ENCODE measurements at places on chromosomes 3 and 15. TPM values are rescaled to one million over a fixed set of nuclear protein-coding genes. Genes with fewer than 3 reads are reported as not detected.
A peak's percentile ranks its signal among the peaks of the same experiment; 100 is the strongest.

Gene ATP8B4
- total RNA-seq, result 3.1 TPM

Gene TNFAIP8L3
- total RNA-seq, result 3.2 TPM

Gene HIGD2B
- total RNA-seq, result not detected

Gene IL12A
- total RNA-seq, result 0.53 TPM

Gene IGSF11
- total RNA-seq, result 0.67 TPM

Gene IMPG2
- total RNA-seq, result 0.40 TPM

Gene SLC24A5
- not detected for total RNA-seq

Gene NR1I2
- total RNA-seq, result not detected

Gene VIPR1
- total RNA-seq, result 1.6 TPM

Gene NOX5
- 0.24 TPM for total RNA-seq

Gene PLEKHO2
- total RNA-seq, result 9.5 TPM

Gene GP9
- total RNA-seq, result not detected

Gene SOX2
- not detected for total RNA-seq

DNA sequence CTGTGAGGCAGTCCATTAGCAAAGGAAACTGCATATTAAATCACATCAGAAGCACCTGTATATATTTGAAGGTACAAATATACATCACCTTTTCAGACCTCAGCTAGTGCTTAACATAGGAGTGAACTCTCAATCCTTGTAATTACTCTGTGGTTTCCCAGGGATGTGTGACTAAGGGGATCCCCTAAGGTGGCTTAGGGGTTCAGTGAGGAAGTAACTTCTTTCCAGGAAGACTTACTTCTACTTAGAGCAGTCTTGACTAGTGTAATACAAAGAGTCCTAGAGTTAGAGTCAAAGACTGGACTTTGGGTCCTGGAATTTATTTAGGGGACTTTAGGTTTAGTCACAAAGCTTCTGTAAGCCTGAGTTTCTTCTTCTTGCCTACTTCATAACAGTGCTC is 8.7 kb upstream of the SUMF1 start:
- DNase-seq, result no peak

DNA sequence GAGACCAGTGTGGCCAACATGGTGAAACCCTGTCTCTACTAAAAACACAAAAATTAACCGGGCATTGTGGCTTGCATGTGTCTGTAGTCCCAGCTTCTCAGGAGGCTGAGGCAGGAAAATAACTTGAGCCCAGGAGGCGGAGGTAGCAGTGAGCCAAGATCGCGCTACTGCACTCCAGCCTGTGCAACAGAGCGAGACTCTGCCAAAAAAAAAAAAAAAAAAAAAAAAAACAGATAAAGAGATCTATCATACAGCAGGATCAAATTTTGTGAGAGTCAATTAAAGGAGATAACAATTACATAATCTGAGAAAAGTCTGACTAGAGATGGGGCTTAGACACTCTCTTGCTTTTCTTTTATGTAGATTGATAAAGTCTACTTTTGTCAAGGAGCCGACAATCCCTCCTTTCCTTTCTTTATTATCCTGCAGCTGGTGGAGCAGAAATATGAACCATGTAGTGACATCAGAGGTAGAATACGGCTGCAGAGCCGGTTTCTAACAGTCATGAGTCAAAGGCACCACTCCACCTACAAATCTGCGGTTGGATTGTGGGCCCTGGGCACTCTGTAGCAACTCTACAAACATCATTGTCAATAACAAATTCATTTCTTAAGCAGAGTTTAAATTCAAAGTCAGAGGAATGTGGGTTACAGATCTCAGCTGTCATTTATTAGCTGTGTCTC is 9.0 kb downstream of the C2CD4A start:
- DNase-seq, result no peak

GRCh38 chr3:113844622-113845222 is 6.1 kb downstream of the GRAMD1C start:
- DNase-seq, result no peak

- DNase-seq, result no peak
Observed at GRCh38 chr3:116051586-116051985, 393.7 kb downstream of the LSAMP start.

DNA sequence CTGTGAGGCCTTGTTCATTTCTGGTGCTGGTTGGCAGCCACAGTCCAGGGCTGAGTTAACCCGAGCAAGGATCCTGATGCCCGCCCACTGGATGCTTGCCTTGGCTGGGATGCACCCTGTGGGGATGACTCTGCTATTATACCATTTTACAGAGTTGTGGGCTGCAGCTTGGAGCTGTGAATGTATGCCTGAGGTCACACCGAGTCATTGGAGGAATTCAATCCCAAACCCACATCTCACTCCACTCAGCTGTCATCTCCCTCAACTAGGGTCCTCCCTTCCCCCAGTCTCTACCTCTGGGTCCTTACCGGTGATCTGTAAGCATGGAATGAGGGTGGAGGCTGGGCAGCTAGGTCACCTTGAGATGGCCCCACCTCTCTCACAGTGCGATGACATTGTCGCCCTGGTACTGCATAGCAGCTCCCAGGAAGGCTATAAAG is 22.1 kb downstream of the MAPKAPK3 start:
- DNase-seq, result no peak

GRCh38 chr3:31403197-31403596 is 129.5 kb upstream of the STT3B start:
- no peak for DNase-seq

GRCh38 chr15:30065025-30065801 is 17.5 kb upstream of the GOLGA8J start:
- DNase-seq, result no peak

DNA sequence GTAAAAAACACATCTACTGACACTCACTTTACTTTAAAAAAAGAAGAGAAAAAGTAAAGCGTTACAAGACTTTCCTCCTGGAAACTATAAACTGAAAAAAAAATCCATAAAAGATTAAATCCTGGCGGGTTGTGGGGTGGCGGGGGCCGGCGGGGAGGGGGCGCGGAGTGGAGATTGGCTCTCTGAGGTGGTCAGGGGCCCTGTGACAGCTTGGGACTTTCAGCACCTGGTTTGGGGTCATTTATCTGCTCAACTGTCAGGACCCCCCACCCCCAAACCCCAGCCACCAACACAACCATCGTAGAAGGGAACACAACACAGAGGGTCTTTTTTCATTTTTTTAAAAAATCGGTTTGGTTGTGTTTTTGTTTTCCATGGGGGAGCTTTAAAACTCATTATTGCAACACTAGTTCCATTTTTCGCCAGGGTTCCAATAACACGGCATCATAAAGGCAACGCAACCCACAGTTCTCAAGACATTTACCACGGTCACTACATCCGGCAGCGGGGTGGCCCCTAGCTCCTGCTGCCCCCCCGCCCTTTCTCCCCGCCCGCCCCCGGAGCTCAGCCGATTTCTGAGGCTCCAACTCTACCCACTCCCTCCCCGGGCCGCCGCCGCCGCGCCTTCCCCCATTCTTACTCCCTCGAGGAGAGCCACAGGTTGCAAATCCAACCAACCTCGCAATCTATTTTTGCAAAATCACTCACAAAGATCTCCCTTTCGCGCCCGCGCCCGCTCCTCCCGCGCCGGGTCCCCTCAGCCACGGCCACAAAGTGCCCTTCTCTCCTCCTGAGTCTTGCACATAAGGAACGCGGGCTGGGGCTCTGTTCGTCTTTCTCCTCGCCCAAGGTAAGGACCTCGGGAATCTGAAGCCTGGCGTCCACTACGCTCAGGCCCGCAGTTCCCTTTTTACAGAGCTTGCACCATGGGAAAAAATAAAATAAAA is 1.8 kb downstream of the BCL6 start:
- peak; percentile 73 for DNase-seq

- DNase-seq, result no peak
Observed at GRCh38 chr3:141844812-141845211, 31.6 kb upstream of the ATP1B3 start.

DNA sequence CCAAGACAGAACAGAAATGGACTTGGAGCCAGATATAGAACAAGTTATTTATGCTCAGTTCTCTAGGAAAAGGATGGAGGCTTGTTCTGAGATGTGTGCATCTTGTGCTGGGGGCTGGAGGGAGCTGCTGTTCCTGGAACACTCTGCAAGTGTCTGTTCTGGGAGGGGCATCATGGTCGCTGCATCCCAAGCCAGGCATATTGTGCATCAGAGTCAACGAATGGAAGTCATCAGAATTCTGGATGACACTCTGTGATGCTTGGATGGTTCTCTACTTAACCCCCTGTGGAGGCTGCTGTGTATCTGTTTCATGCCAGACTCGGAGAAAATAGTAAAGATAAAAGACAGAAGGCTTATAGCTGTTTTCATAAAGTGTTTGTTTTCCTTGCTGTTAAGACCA is 34.7 kb downstream of the RPL22L1 start:
- DNase-seq, result no peak

- DNase-seq, result no peak
Observed at GRCh38 chr3:58635371-58636285, 30.9 kb downstream of the FAM3D start.

DNA sequence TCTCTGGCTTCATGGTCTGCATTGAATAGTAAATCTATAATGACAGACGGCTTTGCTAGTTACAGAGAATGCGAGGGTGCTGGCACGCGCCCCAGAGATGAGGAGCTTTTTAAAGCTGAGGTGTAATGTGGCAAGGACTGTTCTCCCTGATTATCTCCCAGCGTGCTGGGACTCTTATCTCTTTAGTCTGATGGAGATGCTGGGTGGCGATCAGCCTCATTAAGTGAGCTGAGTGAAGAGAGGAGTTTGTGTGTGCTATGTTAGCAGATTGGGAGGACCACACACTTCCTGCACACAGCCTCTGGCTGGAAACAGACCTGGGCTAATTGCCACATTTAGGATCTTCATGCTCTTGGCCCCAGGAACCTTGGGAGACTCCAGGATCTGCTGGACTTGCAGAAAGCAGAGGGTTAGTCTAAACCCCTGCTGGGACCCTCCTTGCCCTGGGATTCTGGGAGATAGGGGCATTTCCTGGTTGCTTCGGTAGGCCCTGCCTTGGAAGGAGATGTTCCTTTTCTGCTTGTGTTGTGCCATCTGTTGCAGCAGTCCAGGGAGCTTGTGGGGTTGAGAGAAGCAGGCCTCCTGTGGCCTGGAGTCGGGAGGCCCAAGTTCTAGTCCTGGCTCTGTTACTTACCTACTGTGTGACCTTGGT is 15.0 kb downstream of the PDIA5 start:
- DNase-seq, result no peak

- DNase-seq, result peak; percentile 44
Observed at GRCh38 chr15:60994963-60995475, 234.1 kb downstream of the RORA start.

- DNase-seq, result no peak
Observed at GRCh38 chr3:51382076-51382745, 2.9 kb upstream of the MANF start.

GRCh38 chr3:49606427-49606826 is 52.1 kb downstream of the BSN start:
- DNase-seq, result no peak

GRCh38 chr3:150253622-150254021 is 154.5 kb upstream of the TSC22D2 start:
- peak; percentile 19 for DNase-seq

DNA sequence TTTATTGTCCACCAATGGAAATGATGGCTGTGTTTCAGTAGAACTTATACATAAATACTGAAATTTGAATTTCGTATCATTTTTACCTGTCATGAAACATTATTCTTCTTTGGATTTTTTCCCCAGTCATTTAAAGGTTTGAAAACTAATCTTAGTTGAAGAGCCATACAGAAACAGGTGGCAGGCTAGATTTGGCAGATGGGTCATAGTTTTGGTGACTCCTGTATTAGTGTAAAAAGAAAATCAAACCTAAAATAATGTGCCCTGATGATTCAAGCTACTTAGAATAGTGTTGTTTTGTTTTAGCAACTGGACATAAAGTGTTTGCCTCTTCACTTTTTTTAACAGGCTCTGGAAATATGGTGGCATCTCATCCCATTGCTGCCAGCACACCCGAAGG is 68.9 kb downstream of the SIDT1 start:
- DNase-seq, result no peak

- no peak for DNase-seq
Observed at GRCh38 chr3:242602-243355, 46.2 kb downstream of the CHL1 start.

GRCh38 chr3:34856081-34856947 is 783.0 kb upstream of the ARPP21 start:
- no peak for DNase-seq

- no peak for DNase-seq
Observed at GRCh38 chr3:128113817-128114794, 9.5 kb downstream of the RUVBL1 start.

- peak; percentile 76 for DNase-seq
Observed at GRCh38 chr3:12994357-12994606, 78.9 kb downstream of the IQSEC1 start.

DNA sequence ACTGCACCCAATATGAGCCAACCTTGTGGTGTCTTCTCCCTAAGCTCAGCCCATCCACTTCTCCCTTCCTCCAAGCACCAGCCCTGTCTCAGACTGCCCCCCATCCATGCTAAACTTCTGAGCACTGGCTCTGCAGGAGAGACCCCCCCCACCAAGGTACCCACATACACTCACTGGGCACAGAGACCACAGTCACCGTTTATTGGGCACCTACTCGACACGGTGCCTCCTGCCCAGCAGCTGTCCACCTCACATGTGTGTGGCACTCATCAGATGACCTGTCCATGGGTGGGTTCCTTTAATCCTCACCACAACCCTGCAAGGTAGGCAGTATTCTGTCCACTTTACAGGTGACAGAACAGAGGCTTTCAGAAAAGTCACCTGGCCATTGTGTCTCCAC is 22.3 kb upstream of the SFMBT1 start:
- DNase-seq, result no peak

DNA sequence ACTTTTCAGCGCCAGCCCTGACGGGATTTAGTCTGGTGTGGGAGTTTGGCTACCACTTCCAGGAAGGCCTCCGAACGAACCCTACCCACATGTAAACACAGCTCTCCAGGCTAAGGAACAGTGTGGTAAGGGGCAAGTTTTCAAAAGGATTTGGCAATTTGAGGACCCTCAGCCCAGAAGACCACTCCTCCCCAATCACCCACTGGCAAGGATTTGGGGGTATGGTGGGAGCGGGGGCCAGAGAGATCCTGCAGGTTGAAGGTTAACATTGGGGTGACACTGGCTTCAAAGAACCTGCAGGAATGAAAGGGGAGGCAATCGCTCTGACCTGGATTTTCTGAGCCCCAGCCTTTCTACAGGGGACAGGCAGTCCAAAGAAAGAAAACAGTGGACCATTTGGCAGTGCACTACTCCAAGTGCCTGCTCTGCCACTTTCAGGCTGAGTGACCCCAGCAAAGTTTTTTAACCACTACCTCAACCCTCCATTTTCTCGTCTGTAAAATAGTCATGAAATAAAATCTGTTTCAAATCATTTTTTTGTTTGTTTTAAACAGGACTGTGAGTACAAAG is 34.5 kb downstream of the ZIC4 start:
- DNase-seq, result no peak

DNA sequence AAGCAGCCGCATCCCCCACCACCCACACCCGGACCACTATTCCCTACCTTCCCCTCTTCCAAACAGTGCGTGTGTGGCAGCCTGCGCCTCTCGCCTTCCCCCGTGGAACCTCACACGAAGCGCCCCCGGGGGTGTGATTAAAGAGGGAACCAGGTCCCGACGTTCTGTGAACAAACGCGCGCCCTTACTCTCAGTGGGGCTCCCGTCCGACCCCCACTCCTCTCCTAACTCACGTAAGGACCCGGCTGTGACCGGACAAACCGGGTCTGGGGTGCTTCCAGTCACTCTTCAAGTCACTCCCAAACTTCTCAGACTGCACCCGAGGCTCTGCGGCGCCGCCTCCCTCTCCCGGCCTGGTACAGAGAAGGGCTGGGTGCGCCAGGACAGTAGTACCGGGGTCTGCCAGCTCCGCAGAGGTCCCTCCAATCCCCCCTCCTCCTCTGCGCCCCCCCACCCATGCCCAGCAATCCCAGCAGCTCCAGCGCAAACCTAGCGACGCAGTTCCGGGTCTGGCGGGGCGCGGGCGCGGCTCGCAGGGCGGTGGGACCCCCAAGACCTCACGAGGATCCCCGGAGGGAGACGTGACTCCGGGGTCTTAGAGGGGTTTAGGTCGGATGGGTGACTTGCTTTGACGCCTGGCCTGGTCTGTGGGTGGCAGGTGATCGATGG is 574 bp downstream of the DUOXA1 start:
- DNase-seq, result no peak
